ENCODE measurements at places on chromosomes 3 and 15. TPM values are rescaled to one million over a fixed set of nuclear protein-coding genes. Genes with fewer than 3 reads are reported as not detected.

DNA sequence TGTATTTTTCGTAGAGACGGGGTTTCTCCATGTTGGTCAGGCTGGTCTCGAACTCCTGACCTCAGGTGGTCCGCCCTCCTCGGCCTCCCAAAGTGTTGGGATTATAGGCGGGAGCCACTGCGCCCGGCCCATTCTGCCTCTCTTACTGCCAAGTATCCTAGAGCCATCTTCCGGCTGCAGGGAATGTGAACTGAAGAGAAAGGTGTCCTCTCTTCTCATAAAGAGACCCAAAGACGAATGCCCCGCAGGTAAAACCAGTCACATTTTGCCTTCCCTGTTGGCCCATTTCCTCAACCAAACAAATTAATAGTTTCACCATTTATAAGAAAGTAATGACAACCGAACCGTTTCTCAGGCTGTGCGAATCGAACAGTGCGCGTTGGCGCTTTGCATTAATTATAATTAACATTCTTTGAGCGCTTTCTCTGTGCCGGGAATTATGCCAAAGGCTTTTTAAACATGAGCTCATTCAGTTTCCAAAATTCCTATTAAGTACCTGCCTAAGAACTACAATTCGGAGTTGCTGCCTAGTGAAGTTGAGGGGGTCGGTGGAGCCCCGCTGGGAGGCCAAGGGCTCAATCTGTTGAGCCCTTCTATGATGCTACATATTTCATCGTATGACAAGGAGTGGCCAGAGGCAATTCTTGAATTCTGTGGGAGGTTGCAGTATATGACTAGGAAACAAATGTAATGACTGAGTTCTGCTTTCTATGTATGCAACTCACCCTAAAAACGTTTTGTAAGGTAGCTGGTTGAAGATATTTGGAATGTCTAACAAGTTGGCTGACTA lies 819 bp upstream of the RPL24 start:
- no peak for DNase-seq

The ZNF662 gene
- polyA plus RNA-seq = 23.4 TPM

DNA sequence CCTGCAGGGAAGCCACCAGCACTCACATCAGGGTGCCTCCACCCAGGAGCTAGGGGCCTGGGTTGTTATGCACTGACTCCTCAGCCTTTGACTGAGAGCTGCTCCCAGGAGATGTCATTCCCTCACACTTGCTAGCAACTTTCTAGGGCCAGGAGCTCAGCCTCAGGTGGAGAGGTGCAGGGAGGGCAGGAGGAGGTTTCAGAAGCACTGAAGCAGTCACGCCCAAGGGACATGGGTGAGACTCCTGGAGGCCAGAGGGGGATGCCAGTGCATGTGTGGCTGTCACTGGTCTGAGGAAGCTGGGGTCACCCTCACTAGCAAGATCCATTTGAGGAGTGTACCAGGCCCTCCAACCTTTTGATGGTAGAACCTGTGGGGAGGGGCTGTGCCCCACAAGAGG lies 271.2 kb downstream of the PLCL2 start:
- DNase-seq = no peak

The NRG4 gene
- 2.9 TPM for polyA plus RNA-seq

DNA sequence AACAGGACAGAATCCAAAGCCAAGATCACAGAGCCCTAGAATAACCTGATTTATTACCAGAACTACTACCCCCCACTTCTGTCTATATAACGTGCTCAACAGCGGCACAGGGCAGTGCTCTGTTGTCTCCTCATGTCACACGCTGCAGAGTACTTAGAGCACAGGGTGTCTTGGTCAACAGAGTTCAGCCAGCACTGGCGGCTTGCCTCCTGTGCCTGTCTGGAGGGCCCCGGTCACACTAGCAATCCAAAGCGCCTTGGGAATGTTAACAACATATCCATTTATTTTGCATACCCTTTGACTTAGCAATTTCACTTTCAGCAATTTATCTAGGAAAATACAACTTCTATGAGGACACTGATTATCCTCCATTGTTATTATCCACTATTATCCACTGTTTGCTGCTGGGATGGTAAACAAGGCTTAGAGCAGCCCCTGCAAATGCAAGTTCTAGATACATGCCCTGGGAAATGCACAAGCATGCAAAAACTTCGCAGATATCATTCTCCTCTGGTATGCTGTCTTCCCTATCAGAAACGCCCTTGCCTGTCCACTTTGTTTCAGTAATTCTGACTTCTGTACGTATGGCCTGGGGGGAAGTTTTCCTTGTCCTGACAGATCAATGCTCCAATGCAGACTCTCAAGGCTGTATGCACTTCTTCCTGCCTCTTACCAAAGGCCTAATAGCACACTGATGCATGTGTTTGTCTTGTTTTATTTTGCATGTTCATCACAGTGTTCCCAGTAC lies 86.2 kb upstream of the OCA2 start:
- DNase-seq = no peak

- DNase-seq = no peak
Measured at GRCh38 chr3:190886945-190887344, 24.5 kb upstream of the GMNC start.

The TF gene
- 4.3 TPM for polyA plus RNA-seq

The MKRN3 gene
- polyA plus RNA-seq = 1.9 TPM

The POLQ gene
- 4.9 TPM for polyA plus RNA-seq

The SYNPR gene
- polyA plus RNA-seq = 0.14 TPM

- no peak for DNase-seq
Measured at GRCh38 chr15:69730281-69731080, 277.9 kb downstream of the RPLP1 start.

DNA sequence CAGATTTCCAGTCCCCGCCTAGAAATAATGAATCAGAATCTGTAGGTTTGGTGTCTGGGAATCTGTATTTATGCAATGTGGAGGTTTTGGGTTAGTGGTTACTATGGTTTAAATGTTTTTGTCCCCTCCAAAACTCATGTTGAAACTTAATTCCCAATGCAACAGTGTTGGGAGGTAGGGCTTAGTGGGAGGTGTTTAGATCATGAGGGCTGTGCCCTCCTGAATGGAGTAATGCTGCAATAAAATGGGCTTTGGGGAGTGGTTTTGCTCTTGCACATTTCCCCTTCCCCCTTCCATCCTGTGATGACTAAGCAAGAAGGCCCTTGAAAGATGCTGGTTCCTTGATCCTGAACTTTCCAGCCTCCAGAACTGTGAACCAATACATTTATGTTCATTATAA lies 9.2 kb upstream of the RFC4 start:
- DNase-seq = no peak

DNA sequence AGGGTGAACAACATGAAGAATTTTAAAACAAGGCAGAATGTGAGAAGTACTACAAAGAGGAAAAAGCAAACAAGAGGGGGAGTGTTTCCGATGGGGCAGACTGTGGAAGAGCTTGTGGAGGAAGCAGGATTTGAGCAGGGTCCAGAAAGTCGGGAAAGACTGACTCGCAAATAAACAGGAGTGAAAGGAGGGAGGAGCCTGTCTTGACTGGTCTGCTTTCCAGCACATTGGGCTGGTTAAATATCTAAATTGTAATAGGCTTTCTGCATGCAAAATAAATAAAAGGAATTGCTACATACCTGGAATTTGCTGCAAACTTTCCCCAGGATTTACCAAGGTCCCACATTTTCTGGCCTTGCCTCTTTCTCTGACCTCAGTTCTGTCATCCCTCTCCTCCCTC lies 132.1 kb downstream of the RORA start:
- no peak for DNase-seq

GRCh38 chr3:58464866-58465265 lies 27.0 kb upstream of the KCTD6 start:
- DNase-seq = no peak

GRCh38 chr3:32562640-32563039 lies 8.0 kb downstream of the DYNC1LI1 start:
- DNase-seq = no peak

The IGSF10 gene
- polyA plus RNA-seq = 1.7 TPM

The SNRPN gene
- polyA plus RNA-seq = 246 TPM

The ZNF860 gene
- 2.5 TPM for polyA plus RNA-seq

GRCh38 chr3:18716101-18716500 lies 291.0 kb upstream of the SATB1 start:
- DNase-seq = no peak

The CPN2 gene
- polyA plus RNA-seq = 0.11 TPM

GRCh38 chr15:88606070-88606794 lies 14.9 kb upstream of the AEN start:
- DNase-seq = no peak

The CELSR3 gene
- 0.76 TPM for polyA plus RNA-seq

The ALPK3 gene
- 13.5 TPM for polyA plus RNA-seq

The COLQ gene
- polyA plus RNA-seq = 5.1 TPM

The GOLGA8H gene
- polyA plus RNA-seq = 0.86 TPM

GRCh38 chr3:190491533-190492054 lies 22.3 kb upstream of the IL1RAP start:
- no peak for DNase-seq

GRCh38 chr3:171428892-171429291 lies 31.3 kb downstream of the TNIK start:
- DNase-seq = no peak

- DNase-seq = no peak
Measured at GRCh38 chr3:125675791-125676190, 80.5 kb upstream of the OSBPL11 start.

The FAM3D gene
- 0.35 TPM for polyA plus RNA-seq

GRCh38 chr3:67689806-67690205 lies 35.4 kb upstream of the SUCLG2 start:
- no peak for DNase-seq

DNA sequence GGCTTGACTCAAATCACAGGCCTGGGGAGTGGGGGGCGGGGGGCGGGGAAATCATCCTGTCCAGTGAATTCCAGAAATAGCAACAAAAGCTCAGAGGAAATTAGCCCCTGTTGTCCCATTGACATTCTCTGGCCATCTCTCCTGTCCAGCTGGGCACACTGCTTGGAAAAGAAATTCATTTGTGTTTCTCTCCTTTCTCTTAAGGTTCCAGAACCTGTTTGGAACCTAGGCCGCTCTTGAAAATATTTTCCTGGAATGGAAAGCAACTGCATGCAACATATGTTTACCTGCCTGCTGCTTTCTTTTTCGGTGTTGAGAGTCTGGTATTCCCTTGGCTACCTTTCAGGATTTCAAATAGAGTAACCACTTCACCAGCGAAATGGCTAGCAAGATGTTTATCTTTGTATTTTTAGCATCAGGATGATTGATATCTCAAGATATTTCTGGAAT lies 169.0 kb downstream of the GHSR start:
- DNase-seq = no peak

- DNase-seq = no peak
Measured at GRCh38 chr3:74124782-74125181, 489.7 kb downstream of the CNTN3 start.

DNA sequence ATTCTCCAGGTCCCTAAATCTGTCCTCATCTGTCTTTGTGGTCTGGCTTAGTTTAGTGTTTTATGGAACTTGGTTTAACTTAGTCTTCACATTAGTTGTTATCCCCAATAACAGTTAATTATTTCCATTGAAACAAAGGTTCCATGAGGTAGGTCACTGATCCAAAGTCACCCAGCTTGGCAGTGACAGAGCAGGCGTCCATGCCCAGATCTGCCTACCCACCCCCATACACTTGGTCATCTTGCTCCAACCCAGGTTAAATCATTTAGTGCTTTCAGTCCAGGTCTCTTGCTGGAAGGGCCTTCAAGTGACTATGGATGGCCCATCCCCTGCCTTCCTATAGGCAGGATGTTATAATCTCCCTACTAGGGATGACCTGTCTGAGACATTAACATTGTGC lies 127.4 kb downstream of the MYRIP start:
- no peak for DNase-seq

DNA sequence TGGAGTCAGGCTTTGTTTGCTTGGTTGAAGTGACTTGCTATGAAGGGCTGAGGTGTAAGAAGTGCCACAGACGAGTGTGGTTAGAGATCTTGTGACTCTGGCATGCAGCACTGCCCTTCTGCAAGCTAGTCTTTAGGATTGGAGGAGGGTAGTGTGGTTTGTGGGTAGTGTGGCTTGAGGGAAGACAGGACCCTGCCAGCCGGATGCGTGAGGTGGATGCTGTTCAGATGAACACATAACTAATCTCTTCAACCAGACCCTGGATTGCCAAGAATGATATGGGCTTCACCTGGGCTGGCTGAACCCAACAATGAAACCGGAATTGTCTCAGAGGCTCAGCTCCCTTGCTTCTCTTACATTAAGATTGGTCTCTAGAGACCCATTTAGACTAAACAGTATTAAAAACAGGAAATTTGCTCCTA lies 32.7 kb downstream of the STARD9 start:
- DNase-seq = no peak

DNA sequence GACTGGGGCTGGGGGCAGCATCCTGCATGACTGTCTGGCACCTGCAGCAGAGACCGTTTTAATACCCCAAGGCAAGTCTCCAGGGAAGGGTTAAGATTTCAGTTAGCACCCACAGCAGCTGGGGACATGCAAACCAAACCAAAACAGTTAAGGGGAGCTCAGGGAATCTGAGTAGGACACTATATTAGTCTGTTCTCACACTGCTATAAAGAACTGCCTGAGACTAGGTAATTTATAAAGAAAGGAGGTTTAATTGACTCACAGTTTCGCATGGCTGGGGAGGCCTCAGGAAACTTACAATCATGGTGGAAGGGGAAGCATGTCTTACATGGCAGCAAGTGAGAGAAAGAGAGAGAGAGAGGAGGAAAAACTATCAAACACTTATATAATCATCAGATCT lies 25.3 kb downstream of the GALNT15 start:
- DNase-seq = no peak

DNA sequence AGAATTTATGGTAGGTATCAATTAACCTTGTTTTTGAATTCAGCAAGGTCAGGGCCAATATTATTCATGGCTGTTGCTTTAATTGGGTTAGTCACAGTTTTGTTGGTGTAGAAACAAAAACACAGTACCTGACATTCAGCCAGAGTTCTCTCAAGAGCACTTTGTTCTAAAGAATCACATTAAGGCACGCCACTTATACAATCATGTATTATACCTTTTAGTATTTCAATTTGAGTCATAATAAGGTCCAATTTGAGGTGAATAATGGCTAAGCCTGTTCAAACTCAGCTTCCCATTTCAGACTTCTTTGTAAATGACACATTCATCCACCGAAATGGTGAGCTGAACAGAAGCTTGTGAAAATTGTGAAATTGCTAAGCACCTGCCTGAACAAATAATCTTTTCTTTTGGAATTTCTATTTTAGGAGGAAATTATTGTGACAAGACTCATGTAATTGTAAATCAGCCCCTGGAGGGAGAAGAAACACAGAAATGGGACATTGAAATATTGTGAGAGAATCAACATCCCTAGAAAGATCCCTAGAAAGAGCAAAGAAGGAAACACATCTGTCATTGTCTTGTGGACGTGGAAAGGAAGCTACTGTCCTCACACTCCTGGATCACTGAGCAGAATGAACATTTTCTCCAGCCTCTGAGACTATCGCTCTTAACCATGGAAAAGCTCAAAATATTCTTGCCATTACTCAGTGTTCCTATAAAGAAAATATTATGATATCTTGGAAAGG lies 29.3 kb downstream of the RIOX2 start:
- DNase-seq = no peak

The STRA6 gene
- polyA plus RNA-seq = 30.0 TPM

GRCh38 chr15:69067296-69067695 lies 52.8 kb downstream of the NOX5 start:
- no peak for DNase-seq
